ENCODE measurements at places on chromosomes 13 and 19.

GRCh38 chr13:27868641-27869435, 51.0 kb upstream of the PDX1 start:
- no peak for DNase-seq

DNA sequence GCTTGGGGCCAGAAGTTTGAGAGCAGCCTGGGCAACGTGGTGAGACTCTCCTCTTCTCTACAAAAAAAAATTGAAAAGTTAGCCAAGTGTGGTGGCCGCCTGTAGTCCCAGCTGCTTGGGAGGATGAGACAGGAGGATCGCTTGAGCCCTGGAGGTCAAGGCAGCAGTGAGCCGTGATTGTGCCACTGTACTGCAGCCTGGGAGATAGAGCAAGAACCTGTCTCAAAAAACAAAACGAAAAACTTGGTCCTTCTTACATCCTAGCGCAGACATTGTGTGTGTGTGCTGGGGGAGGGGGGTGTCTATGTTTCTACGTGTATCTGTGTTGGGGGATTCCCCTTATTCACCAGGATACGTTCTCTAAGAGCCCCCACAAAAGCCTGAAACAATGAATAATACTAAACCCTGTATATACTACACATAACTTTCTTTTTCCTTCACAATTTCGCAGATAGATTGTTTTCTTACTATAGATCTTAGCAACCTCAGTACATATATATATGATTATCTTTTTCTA, 7.9 kb downstream of the AXL start:
- no peak for DNase-seq

GRCh38 chr13:50098693-50099092, 83.4 kb downstream of the KCNRG start:
- no peak for DNase-seq

- DNase-seq, result no peak
These were observed 54.0 kb upstream of the IRS2 start for GRCh38 chr13:109840201-109840892.

- DNase-seq, result no peak
These were observed 473 bp upstream of the ITM2B start for GRCh38 chr13:48232420-48233045.

DNA sequence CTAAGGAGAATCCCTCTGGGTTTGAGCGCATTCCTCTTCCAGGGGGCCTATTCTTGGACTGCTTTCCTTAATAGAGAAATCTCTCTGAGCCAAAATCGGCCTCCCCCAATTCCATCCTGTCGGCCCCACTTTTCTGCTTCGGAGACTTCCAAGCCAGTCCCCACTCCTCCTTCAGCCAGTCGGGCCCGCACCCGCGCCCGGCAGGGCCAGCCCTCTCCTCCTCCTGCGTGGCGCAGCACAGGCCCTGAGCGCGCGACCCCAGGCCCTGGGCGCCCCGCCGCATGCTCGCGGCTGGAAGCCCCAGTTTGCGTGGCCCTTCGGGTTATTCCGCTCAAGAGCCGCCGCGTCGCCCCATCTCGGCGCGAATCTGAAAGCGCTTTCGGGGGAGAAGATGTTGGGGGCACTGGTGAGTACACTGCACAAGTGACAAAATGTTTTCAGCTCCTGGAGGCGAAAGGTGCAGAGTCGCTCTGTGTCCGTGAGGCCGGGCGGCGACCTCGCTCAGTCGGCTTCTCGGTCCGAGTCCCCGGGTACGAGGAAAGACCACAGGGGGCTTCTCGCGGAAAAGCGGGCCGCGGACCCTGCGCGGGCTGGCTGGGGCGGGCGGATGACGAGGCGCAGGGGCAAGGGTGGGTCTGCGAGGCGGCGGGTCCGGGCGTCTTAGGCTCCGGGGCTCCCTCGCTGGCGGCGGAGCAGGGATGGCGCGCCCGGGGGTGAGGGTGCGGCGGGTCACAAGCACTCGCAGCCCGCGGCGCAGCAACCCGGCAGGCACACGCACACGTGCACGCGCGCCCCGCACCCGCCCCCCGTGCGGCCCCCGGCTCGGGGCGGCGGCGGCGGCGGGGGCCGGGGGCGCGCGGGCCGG, at the start of gene IL17D:
Gene IL17D, plus strand, starts transcription at position 785 of the 865 bp plus-strand sequence. CDS start 303 bp downstream, outside the sequence.
- no peak for DNase-seq

DNA sequence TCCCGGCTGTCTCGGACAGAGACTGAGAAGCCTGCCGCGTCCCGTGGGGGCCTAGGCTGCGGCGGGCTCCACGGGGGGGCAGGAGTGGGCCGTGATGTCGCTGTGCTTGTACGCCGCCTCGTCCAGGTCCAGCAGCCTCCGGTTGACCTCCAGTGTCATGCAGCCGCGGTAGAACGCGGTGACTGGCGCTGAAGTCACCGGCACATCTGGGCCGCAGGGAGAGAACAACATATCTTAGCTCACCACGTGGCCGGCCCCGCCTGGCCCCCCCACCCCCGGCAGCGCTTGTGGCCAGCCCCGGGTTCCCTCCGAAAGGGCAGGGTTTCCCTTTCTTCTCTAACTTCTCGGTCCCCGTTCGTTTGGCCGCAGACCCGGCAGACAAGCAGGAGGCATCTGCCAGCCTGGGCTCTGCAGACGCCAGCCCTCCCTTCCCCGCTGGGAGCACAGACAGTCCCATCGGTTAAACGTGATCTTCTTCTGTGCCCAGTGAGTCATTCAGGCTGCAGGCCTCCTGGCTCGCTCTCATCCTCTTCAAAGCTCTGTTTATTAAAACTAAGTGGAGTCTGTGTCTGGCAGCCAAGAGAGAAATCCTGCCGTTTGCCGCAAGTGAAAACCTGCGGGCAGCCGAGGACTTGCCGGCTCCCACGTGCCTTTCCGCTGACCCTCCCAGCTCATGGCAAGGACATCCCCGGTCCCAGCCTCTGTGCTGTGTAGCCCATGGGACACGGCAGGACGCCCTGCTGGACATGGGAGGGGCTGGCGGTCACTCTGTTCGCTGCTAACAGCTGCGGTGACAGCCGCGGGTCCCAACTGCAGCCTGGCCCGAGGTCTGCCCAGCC, 42.8 kb downstream of the GAS6 start:
- peak; percentile 20 for DNase-seq

DNA sequence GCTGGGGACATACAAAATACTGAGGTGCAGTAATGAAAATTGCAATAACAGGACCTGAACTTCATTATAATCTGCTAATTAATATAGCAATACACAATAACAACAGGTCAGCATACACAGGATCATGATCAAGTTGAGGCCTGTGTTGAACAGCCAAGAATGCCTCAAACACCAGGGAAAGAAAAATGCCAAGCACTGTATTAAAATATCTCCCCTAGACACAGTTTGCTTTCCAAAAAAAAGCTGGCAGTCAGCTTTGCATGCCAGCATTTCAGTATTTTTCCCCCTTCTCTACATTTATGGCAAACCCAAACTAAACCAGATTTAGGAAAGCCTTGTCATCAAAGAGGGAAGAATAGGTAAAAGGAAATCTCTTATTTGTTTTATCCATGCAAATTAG, 226.9 kb downstream of the LHFPL6 start:
- DNase-seq, result no peak

- no peak for DNase-seq
These were observed 744.5 kb downstream of the EFNB2 start for GRCh38 chr13:105790923-105791322.

DNA sequence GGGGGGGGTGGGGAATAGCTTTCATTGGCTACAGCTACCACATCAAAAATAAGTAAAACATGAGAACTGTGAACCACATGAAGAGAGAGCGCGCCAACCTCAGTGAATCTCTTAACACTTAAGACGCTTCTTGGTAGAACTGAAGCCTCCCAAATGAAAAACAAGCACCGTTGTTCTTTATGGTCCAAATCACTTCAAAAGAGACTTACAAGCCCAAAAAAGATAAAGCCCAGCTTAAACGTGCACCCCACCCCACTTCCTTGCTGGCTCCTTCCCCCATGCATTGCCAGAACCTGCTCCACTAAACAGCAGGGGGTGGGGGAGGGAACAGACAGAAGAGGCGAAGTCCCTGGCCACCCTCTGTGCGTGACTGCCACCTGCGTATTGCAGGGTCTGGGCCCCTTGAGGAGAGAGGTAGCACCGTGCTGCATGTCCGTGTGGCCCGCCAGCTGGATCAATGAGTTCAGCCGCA, 479.1 kb downstream of the FOXO1 start:
- DNase-seq, result no peak

DNA sequence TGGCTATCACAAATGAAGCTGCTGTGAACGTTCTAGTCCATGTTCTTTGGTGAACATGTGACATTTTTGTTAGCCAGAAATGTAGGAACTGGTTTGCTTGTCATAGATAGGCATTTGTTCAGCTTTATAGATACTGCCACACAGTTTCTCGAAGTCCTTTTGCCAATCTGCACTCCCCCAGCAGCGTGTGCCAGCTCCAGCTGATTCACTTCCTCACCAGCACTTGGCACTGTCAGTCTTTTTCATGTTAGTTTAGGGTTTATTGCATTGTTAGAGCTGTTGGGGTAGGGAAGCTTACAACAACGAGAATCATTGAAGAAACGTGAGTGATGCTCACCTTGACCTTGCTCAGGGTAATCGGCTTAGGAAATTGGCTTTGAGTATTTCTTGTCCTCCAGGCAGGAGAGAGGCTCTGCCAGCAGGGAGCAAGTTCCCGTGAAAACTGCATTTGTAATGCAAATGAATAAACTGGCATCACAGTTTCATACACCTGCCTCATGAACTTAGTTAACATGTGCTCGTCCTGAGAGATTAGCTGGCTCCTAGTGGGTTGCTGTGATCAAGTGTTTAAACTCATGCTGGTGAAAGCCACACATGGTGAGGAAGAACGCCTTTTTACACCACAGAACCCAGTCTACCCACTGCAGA, 83.9 kb downstream of the ING1 start:
- no peak for DNase-seq

DNA sequence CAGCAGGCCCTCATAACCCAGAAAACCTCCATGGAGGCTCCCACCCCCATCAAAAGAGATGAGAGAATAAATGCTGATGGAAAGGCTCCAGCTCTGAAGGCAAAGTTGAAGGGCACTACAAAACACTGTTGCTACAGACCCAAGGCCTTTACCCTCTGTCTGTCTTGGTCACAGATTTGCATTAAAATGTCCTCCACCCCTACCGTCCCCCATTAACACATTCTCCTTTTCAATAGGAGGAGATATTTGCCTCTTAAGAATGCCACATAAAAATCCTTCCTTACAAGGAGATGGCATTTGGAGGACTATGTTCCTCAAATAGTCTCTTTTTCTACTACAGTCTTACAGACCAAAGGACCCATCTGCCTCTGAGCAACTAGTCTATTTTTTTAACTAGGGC, 361.5 kb downstream of the ENOX1 start:
- no peak for DNase-seq

GRCh38 chr13:113655346-113656002, 2.5 kb downstream of the ATP4B start:
- no peak for DNase-seq

DNA sequence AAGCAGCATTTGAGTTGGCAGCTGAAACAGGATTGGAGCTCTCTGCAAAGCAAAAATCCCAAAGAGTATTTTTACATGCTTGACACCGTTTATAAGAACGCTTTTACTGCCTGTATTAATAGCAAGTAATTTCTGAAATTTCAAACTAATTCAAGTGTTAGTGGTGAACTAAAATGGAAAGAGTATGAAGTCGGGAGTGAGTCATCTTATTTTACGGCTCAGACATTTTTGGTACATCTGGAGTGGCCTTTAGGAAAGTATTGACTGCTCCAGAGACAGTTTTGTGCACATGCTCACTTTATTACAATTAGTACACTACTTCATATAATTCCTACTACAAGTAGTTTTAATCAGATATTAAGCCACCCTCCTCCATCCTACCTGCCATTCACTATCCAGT, 167.4 kb downstream of the SLITRK6 start:
- DNase-seq, result no peak

DNA sequence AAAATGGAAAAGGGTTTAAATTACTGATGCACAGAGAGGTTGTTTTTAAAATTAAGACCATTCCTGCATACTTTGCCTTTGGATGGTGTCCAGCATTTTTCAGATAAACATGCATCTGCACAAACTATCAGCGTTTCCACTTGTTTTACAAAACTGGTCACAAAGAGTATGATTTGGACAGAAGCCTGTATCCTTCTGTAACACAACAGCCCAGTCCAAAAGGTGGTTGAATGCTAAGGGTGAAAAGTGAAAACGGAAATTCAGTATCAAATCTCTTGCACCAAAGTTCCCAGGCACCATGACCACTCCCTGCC, 21.7 kb upstream of the DOCK9 start:
- no peak for DNase-seq

GRCh38 chr13:48126944-48127830, 32.3 kb upstream of the MED4 start:
- DNase-seq, result peak; percentile 6

GRCh38 chr13:62119739-62120700, 704.4 kb upstream of the PCDH20 start:
- DNase-seq, result peak; percentile 27

DNA sequence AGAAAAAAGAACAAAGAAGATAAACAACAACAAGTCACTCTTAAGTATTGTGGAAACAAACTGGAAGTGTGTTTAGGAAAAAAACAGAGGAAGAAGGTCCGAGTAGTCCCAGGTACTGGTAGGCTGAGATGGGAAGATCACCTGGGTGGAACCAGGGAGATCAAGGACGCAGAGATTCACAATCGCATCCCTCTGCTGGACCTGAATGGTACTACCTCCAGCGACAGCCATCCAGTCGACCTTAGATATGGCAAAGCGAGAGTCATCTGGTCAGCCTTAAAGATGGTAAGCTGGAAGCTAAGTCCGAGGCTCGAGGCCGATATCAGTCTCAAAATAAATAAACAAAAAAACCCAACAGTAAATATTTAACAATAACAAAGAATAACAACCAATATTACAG, 44.9 kb upstream of the ZNF91 start:
- no peak for DNase-seq

- no peak for DNase-seq
These were observed 5.9 kb downstream of the MBOAT7 start for GRCh38 chr19:54183431-54183830.

- DNase-seq, result no peak
These were observed 9.6 kb downstream of the ZIC2 start for GRCh38 chr13:99991013-99991827.

DNA sequence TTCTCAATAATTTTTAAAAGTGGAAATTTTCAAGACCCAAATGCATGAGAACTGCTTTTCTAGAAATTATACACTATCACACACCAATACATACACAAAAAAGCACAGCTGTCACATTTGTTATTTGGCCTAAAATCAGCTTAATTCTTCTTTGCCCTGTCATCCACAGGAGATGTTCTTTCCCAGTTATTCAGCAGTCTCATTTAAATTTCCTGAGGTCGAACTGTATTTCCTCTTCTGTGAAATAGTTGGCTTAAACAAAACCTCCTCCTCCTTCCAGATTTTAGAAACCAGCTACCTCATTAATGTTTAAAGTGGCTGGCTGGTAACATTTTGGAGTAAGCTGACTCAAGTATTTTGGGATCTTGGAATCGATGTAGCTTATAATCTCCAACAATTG, 39.1 kb downstream of the SMAD9 start:
- DNase-seq, result no peak

- DNase-seq, result no peak
These were observed 2.4 kb downstream of the SLC8A2 start for GRCh38 chr19:47469363-47469700.

DNA sequence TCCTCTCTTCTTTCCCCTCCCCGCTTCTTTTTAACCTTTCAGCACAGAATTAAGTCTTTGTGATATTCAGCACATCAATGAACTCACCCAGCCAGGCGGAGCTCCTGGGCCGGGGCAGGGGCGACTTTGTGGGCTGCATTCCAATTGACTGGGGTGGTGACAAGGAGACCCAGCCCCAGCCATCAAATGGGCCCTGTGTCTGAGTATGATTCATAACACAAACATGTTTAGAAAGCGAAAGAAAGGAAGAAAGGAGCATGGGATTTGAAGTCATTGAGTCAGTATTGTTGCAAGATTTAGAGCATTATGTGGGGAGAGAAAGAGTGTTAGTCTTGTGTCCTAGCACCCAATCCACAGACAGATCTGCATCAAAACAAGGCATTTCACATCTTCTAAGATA, 185.3 kb downstream of the LHFPL6 start:
- DNase-seq, result no peak

Measured in NCI-H1417 treated with DMSO at 0.1 percent for 48 hours (cell line).